Naive thymus-derived CD4-positive, alpha-beta T cell (primary cell): ENCODE measurements at places on chromosomes 2 and 18.
A peak's percentile ranks its signal among the peaks of the same experiment; 100 is the strongest.

DNA sequence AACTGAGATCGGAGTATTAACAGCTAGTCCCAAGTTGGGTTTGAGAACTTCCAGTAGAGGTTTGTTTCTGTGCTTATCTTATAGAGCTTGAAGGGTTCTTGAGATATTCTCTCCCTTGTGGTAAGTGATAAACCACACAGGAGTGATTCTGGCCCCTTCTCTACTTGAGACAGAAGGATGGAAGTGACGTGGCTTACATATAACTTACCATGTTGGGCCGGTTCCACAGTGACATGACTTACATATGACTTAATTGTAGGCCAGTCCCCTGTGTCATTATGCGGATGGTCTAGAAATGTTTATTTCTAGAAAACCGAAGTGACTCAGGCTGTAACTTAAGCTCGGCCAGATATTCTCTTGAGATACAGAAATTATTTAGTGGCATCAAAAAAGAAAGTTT, 62.7 kb downstream of the TRAPPC12 start:
- H3K27me3 ChIP-seq, result no peaks in the 10 kb centered on the region
- no peak for DNase-seq
- no peaks in the 10 kb centered on the region for H3K4me1 ChIP-seq
- H3K36me3 ChIP-seq, result no peaks in the 10 kb centered on the region

DNA sequence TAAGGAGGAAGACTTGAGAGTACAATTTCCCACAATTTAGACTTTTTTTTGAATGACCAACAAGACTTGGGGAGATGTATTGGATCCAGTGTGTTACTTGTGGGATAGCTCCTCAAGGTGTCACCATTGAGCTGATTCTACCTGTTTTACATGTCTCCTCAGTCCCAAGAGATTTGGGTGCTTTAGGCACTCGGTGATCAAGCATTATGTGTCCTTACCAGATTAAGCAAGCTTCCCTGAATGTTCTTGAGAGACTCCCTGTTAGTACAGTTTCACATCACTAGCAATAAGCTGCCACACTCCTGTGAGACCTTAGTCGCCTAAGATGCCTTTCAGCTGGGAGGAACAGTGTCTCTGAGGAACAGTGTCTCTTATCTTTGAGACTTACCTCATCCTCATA, 384.3 kb upstream of the SYT4 start:
- no peak for DNase-seq
- H3K27me3 ChIP-seq, result no peaks in the 10 kb centered on the region
- H3K36me3 ChIP-seq, result no peaks in the 10 kb centered on the region
- no peaks in the 10 kb centered on the region for H3K4me1 ChIP-seq
- no peak overlapping the region for H3K4me3 ChIP-seq

- H3K27ac ChIP-seq, result peak overlapping the region; percentile 98
- H3K36me3 ChIP-seq, result peaks cover 7% of the 10 kb centered on the region
- H3K27me3 ChIP-seq, result no peaks in the 10 kb centered on the region
- H3K4me1 ChIP-seq, result peaks cover 24% of the 10 kb centered on the region
- peak overlapping the region; percentile 68 for H3K4me3 ChIP-seq
Measured at GRCh38 chr2:61535449-61535848, 2.7 kb downstream of the XPO1 start.

GRCh38 chr2:233853883-233854240, 473 bp downstream of the HJURP start:
- H3K4me3 ChIP-seq, result peak overlapping the region; percentile 97
- no peaks in the 10 kb centered on the region for H3K36me3 ChIP-seq
- no peak for DNase-seq
- no peak overlapping the region for H3K27ac ChIP-seq
